ENCODE measurements at places on chromosomes 7 and 10.

- no peak for DNase-seq
Measured at GRCh38 chr7:149559711-149560110, 62.1 kb upstream of the ZNF746 start.

DNA sequence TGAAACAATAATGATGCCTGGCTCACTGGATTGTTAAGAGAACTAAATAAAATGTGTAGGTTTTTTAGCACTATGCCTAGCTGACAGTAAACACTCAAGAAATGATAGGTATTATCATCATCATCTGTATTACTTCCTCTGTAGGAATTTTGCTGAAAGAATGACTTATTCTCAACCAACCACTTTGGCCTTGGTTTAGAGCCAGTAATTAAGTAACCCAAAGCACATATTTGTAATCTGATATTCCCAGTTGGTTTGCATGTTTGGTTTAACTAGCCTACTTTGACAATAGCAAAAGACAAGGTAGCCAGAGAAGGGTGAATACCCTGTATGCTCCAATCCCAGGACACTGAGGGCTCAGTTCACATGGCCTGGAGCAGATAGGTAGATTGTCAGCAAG, 34.4 kb downstream of the BCAP29 start:
- no peak for DNase-seq

DNA sequence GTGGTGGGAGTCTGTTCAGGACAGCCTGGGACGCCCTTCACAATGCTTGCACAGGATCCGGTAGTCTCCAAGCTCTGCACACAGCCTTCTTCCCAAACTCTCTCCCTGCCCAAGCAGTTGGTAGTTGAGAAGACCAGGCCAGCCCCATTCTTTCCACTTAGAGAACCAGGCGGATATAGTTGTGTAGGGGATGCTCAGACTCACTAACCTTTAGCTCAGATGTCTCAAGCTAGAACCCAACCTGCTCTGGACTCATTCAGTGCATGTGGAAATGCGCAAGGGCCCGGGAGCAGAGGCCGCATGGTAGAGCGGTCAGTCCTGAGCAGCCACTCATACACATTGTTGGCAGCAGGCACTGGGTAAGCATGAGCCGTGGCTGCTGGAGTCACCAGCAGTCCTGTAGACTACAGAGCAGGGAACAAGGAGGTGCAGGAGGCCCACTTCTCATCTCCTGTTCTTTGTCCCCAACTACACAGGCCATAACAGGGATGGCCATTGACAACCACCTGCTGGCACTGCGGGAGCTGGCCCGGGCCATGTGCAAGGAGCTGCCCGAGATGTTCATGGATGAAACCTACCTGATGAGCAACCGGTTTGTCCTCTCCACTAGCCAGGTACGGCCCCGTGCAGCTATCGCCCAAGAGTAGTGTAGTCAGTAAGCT, 17.2 kb upstream of the C10orf53 start:
- DNase-seq: no peak

DNA sequence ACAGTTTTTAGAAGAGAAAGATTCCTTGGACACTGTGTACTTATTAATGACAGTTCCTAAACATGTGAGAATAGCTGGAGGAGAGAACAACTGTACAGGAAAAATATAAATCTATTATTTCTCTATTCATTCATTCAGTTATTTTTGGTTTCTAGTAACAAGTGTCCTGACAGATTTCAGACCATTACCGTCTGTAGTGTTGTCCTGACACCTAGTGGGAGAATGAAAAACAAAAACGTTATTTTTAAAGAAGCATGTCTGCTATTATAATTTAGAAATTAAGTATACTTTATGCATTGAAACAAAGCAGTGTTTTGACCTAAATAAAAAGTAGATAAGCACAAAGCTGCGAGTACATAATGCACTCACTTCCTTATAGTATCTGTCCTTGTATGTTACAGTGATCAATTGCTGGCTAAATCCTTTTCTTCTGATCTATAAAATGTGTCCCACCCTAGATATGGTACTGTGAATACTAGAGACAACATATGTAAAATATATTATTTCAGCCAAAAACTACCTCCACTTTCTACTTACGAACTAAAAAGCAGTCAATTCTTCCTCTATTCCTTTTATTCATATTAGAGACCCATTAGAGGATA, 575.6 kb downstream of the ARL4A start:
- no peak for DNase-seq

- no peak for DNase-seq
Measured at GRCh38 chr7:123538189-123538714, 3.9 kb upstream of the IQUB start.

DNA sequence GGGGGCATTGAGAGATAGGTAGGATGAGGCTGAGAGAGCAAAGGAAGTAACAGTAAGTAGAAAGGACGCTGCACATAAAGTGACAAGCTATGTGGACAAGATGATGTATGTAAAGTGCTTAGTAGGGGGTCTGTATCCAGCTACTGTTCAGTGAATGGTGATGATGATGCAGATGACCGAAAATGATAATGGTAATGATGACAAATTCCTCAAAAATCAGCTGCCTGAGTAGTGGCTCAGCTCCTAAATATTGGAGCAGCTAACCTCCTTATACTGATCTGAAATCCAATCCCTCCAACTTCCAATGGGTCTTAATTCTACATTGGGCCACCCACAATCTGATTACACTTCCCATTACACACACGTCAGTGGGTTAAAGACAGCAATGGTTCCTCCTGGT, 27.1 kb upstream of the KCNMA1 start:
- DNase-seq: no peak

DNA sequence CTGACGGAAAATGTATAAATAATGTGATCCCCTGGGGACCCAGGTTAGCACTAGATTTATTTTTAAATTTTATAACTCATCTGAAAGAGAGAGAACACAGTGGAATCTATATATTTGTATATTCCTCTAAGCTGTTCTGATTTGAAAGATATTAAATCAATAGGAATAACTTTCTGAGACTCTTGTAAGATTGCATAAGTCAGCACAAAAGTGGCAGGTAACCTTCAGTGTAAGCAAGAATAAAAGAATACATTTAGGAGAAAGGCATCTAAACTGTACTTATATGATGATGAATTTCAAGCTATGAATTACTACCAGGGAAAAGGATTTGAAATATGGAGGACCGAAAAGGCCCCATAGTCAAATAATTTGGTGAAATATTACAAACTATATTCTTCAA, 112.8 kb downstream of the TBXAS1 start:
- no peak for DNase-seq

DNA sequence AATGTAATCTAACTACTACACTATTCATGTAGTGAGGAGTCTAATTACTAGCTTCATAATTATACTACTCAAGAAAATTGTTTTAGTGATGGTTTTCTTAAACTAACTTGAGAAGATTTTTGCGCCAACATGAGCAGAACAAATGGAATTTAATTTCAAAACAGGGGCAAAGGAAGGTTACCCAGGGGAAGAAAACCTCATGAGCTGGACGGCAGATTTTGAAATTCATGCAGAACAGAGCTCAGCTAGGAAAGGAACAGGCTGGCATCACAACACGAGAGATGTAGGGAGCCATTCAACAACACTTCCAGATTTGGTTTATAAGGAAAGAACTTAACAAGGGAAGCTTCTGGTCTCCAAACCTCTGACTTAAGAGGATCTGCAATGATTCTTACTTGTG, 235.3 kb upstream of the PRKCQ start:
- no peak for DNase-seq

DNA sequence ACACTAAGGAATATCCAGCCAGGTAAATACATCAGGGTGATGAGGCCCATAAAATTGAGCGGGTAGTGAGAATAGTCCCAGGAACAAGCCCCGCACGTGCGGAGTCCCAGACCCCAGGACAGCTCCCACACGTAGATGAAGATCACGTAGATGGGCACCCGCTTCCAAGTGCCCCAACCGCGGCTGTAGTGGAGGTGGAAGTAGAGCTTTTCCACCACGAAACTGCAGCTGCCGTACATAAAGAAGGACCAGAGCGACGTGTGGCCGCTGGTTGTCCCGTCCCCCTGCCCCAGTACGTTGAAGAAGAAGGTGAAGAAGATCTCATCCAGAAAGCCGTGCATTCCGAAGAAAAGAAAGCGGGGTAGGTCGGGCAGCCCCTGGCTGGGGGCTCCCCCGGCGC, 948 bp downstream of the TMEM229A start:
- no peak for DNase-seq

DNA sequence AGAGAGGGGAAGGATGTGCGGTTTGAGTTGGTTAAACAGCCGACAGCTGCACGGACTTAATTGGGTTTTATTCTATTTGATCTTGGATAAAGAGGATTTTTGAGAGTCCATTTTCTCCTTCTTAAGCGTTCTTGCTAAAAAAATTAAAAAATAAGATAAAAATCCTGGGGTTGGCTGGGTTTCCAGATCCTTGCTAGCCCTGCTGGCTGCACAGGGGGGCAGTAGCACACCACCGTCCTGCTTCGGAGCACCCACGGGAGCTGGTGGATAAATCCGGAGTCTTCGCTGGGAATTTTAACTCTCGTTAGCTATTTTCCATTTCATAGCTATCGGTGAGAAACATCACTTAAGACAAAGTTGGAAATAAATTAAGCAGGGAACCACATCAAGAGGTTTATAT, 792.0 kb downstream of the TYW1 start:
- DNase-seq: no peak

- DNase-seq: no peak
Measured at GRCh38 chr7:79713276-79713675, 259.8 kb upstream of the MAGI2 start.

- DNase-seq: no peak
Measured at GRCh38 chr10:43193496-43194080, 55.3 kb downstream of the CSGALNACT2 start.

All from stimulated activated CD4-positive, alpha-beta T cell treated with anti-CD3 and anti-CD28 coated beads, Interleukin-4, amount 100 ng/mL, for 48 hours (primary cell).